HFFc6 (cell line): ENCODE measurements at places on chromosomes 11 and 22. TPM values are rescaled to one million over a fixed set of nuclear protein-coding genes. Genes with fewer than 3 reads are reported as not detected.

DNA sequence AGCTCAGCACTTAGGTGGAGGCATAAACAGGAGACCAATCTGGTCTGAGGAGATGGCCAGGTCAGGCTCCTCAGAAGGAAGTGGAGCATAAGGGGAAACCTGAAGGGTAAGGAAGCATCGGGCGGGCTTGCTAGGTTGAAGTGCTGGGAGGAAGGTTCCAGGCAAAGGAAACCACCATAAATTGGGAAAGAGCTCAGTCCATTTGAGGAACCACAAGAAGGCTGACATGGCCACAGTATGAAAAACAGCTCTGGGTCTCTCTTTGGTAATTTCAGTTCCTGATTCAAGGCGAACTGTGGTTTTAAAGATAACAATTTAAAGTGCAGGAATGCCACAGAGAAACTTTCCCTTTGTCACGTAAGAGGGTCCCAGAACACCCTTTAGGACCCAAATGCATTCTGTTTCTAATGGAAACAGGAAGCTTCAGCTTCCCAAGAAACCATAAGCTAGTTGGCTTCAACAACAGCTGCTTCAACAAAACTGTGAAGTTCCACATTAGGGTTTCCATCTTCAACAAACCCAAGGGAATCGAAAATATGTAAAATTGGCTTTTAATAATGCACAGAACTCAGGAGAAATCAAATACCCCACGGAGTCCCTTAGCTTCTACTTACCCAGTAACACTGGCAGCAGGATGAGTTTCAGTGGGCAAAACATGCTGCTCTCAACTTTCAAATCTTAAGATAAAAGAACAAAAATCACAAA is 10.4 kb downstream of the JAML start:
- DNase-seq = no peak

DNA sequence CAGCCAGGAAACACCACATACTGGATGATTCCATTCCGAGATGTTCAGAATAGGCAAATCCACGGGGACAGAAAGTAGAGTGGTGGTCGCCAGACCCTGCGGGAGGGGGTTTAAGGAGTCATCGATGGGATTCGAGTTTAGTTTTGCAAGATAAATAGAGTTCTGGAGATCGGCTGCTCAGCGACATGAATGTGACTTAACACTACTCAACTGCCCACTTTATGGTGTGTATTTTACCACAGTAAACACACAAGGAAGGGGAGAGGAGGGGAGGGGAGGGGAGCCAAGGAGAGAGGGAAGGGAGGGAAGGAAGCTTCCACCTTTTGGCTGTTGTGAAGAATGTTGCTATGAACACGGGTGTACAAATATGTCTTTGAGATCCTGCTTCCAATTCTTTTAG is 10.4 kb upstream of the ARHGAP8 start:
- DNase-seq = no peak

DNA sequence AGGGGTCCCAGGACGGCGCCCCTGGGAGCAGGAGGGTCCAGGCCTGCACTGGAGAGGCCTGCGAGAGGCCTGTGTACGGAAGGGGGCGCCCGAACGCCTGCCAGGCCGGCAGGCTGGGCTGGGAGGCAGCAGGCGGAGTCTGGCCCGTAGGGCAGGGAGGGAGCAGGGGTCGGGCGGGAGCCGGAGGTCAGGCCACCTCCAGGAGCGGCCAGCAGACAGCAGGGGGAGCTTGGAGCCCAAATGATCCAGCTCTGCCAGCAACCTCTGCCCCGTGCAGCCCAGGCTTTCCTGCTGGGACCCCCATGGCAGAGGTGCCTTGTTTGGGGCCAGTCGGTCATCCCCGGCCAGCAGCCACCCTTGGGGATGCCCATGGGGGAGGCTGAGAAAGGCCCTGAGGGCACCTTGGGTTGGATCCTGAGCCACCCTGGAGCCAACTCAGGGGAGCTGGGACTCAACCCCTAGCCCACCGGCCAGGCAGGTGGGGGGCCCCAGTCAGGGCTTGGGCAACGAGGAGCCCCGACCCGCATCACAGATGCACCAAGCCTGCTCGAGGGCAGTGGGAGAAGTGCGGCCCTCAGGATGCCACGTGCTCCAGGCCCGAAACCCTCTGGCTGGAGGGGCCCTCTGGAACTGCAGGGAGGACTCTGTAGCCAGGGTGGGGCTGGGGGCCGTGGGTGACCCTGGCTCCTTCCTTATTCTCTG is 9.6 kb upstream of the SYT8 start:
- no peak for DNase-seq

- no peak for DNase-seq
Measured at GRCh38 chr11:19281041-19281440, 40.3 kb upstream of the E2F8 start.

GRCh38 chr11:114440121-114440860 is 1.0 kb downstream of the REXO2 start:
- DNase-seq = peak; percentile 56

- DNase-seq = peak; percentile 30
Measured at GRCh38 chr11:35682230-35683173, 19.9 kb downstream of the TRIM44 start.

GRCh38 chr11:119085437-119085847 is 761 bp downstream of the HMBS start:
- DNase-seq = no peak

DNA sequence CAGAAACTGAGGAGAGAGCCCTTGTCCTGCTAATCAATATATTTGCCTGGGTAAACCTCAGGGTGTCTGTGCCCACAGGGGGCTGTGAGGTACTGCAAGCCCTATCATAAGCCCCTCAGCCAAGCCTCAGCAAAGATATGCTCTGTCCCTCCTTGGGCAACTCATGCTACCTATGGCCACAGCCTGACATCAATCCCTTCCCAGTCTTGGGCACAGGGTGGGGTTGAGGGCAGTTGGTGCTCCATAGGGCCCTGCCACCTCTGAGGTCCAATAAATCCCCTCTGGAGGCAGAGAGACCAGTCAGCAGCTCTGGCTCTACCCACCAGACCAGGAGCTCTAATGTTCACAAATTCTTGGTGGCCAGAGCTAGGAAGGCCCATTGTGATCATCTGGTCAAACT is 23.8 kb downstream of the TPBGL start:
- no peak for DNase-seq

DNA sequence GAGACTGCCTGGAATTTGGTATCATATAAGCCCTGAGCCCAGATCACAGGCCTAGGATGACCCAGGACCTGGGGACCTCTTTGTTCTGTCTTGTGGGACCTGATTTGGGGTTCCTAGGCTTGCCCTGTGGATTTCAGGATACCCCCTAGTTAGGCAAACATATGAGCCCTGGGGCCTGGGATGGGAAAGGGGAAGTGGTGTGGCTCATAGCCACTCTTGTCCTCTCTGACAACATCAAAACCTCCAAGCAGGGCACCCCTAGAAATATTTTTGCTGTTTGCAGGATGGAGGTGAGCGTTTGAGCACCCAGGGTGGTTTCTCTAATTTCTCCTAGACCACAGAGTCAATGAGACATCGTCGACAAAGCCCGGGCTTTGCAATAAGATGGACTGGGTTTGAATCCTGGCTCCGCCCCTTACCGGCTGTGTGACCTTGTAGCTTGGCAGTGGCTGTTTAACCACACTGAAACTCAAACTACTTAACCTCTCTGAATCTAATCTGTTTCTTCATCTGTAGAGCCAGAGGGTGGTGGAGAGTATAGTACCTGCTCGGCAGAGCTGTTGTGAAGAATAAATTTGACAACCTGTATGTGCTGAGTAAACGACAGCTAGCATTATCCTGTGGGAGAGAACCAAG is 5.3 kb upstream of the LRRC10B start:
- DNase-seq = no peak

DNA sequence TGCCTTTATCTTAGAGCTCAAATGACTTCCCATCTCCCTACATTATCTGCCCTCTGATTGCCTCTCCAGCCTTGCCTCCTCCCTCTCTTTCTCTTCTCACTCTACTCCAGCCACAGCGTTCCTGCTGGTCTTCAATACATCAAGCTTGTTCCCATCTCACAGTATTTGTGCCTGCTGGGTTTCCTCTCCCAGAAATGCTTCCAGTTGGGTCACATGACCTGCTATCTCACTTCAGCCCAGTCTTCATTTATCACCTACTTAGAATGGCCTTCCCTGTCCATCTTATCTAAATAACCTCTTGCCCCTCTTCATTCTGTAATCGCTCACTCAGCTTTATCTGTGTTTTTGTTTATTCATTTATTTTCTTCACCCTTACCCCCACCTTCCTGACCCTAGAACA is 61.8 kb upstream of the FAR1 start:
- DNase-seq = no peak

- peak; percentile 63 for DNase-seq
Measured at GRCh38 chr11:6576471-6577373, 26.7 kb downstream of the RRP8 start.

DNA sequence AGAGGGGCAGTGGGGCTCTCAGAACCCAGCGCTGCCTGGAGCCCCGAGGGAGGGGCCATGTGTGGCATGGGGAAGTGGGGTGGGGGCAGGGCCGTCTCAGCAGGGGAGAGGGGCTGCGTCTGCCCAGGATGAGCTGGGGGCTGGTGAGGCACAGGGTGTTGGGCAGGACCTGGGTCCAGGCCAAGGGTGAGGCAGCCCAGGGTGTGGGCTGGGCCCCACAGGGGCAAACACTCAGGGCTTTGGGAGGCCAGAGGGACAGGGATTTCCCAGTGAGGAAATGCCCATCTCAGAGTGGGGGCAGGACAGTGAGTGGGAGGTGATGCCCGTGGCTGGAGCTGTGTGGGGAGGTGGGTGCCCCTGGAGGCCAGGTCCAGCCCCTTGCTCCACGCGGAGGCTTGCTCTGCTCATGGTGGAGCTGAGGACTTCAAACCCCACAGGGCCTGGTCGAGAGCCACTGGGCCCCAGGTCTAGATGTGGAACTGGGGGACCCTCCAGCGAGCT is 5.4 kb downstream of the PLXNB2 start:
- no peak for DNase-seq

DNA sequence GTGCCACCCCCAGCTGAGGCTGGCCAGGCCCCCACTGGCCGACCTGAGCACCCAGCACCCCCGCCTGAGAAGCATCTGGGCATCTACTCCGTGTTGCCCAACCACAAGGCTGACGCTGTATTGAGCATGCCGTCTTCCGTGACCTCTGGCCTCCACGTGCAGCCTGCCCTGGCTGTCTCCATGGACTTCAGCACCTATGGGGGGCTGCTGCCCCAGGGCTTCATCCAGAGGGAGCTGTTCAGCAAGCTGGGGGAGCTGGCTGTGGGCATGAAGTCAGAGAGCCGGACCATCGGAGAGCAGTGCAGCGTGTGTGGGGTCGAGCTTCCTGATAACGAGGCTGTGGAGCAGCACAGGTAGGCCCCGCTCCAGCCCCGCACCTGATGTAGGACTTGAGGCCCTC is 4.7 kb downstream of the ZBTB16 start:
- DNase-seq = no peak

DNA sequence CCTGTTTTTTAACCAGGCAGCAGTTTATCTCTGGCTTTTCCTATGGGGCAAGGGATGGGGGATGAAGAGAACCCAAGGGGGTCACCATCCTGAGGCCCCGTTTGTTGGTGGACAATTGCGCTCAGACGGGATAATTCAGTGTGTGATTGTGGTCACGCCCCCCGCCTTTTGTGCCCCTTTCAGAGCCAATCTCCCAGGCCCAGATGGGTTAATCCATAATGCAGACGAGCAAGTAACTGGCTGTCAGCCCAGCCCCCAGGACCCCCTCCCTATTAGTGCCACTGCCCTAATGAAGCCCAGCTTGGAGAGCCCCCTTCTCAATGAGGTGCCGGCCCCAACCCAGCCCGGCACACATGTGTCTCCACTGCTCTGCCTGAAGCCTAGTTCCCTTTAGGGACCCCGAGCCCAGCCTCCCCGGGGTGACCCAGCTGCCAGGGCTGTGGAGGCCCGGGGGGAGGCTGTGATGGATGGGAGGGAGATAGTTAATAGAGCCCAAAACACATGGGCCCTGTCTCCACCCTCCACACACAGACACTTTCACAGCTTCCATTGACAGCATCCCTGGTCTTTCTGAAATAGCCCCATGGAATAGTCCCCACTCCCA is 19.1 kb upstream of the ROBO3 start:
- DNase-seq = no peak

- DNase-seq = no peak
Measured at GRCh38 chr22:44639891-44640617, 62.0 kb upstream of the PRR5 start.

DNA sequence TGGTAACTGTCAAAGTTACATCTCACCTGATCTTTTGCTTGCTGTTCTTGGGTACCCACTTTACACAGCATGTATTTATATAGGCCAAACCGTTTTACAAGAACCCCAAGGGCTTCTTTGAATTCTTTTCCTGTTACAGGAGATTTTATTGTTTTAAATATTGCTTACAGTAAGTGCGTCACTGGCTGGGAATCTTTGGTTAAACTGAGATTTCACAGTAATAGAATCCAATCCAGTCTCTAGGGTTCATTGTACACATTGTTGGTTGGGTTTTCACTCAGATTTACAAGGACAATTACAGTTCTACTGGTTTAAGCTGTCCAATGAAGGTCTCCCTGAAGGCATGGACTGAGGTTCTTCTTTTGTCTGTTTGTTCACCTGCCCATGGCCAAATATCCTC is 171.7 kb downstream of the INSC start:
- peak; percentile 32 for DNase-seq

- DNase-seq = no peak
Measured at GRCh38 chr22:17518406-17518805, 44.9 kb upstream of the SLC25A18 start.

DNA sequence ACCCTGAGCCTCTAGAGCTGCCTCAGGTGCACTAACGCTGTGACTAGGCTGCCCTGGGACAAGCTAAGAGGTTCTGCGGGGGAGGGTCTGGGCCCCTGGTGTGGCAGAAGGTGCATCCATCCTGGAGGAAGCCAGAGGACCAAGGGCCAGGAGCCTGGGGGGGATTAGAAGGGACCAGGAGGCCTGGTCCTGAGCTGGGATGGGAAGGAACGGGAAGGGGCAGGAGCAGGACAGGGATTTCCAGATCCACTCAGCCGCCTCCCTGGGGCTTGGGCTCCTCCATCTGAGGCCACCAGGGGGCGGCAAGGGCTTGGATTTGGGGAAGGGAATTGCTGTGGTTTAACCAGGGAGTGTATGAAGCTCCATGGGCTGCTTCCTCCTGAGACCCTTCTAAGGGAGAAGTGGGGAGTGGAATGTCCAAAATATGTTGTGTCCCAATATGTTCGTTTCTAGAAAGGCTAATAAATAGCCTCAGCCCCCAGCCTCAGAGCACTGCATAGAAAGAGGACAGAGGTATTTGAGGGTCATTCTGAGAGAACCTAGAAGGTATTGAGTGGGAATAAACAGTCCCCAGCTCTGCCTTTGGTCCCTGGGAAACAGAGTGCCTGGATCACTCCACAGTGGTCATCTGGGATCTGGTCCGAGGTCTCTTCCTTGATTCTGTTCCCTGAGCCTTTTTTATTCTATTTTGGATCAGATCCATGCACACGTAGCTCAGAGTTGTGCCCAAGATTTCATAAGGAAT is 17.4 kb upstream of the PRAME start:
- DNase-seq = peak; percentile 15

The TMEM45B gene
- not detected in 3 replicates for total RNA-seq

The KBTBD4 gene
- 15.9 to 19.5 TPM (median 16.5 TPM) in 3 replicates for total RNA-seq

The SCUBE1 gene
- total RNA-seq = not detected in 3 replicates

The POLDIP3 gene
- total RNA-seq = 53.0 to 57.6 TPM (median 57.5 TPM) in 3 replicates

The KRTAP5-7 gene
- not detected in 3 replicates for total RNA-seq

The TUG1 gene
- total RNA-seq = 61.8 to 68.1 TPM (median 66.9 TPM) in 3 replicates

The TBCEL gene
- total RNA-seq = 16.8 to 23.2 TPM (median 18.0 TPM) in 3 replicates

The CRYBA4 gene
- not detected in 3 replicates for total RNA-seq

The KCNE3 gene
- total RNA-seq = 0.09 TPM in 1 of 3 replicates, not detected in the others

The TMEM41B gene
- 30.5 to 38.4 TPM (median 37.1 TPM) in 3 replicates for total RNA-seq

The MUC6 gene
- total RNA-seq = not detected in 3 replicates

The OR8A1 gene
- not detected in 3 replicates for total RNA-seq
